ENCODE measurements at places on chromosomes 11 and 22. TPM values are rescaled to one million over a fixed set of nuclear protein-coding genes. Genes with fewer than 3 reads are reported as not detected.

The FAM180B gene
- 0.09 TPM for total RNA-seq

The NRIP3 gene
- 12.0 TPM for total RNA-seq

The MFRP gene
- total RNA-seq, result not detected

The SCUBE2 gene
- 1.2 TPM for total RNA-seq

The SLC22A9 gene
- not detected for total RNA-seq

The TESMIN gene
- 0.54 TPM for total RNA-seq

The TMPRSS13 gene
- total RNA-seq, result not detected

The RCE1 gene
- total RNA-seq, result 15.2 TPM

The DAGLA gene
- total RNA-seq, result 1.6 TPM

The GDPD4 gene
- total RNA-seq, result not detected

The SPINDOC gene
- total RNA-seq, result 15.2 TPM

The OVCH2 gene
- total RNA-seq, result not detected

The PIWIL4 gene
- total RNA-seq, result 0.18 TPM

The RNF26 gene
- 2.9 TPM for total RNA-seq

The SLC15A3 gene
- 8.7 TPM for total RNA-seq

The NXF1 gene
- total RNA-seq, result 16.0 TPM

The FADD gene
- 55.0 TPM for total RNA-seq

The MUC5B gene
- not detected for total RNA-seq

The GPR83 gene
- total RNA-seq, result 0.09 TPM

The SYT13 gene
- total RNA-seq, result not detected

The OR2AT4 gene
- not detected for total RNA-seq

The CCDC87 gene
- 0.28 TPM for total RNA-seq

The IL17REL gene
- not detected for total RNA-seq

The TRIM22 gene
- total RNA-seq, result 112 TPM

The ZPR1 gene
- total RNA-seq, result 39.2 TPM

The PLEKHA7 gene
- 0.45 TPM for total RNA-seq

The SLC43A1 gene
- 11.7 TPM for total RNA-seq

The RBMXL2 gene
- total RNA-seq, result 0.18 TPM

The DKK3 gene
- 288 TPM for total RNA-seq

The TMPRSS5 gene
- total RNA-seq, result 0.18 TPM

The ART1 gene
- total RNA-seq, result not detected

The NPAS4 gene
- total RNA-seq, result not detected

The C11orf97 gene
- total RNA-seq, result not detected

The PLAAT2 gene
- total RNA-seq, result not detected

The DEUP1 gene
- not detected for total RNA-seq

The SNX32 gene
- total RNA-seq, result 0.38 TPM

The FIBIN gene
- total RNA-seq, result not detected

The SOX10 gene
- not detected for total RNA-seq

The RGL4 gene
- total RNA-seq, result not detected

The PHETA2 gene
- total RNA-seq, result 22.4 TPM

The XRCC6 gene
- total RNA-seq, result 329 TPM

The MUC5AC gene
- total RNA-seq, result not detected

The DYNC2H1 gene
- total RNA-seq, result 10.0 TPM

The FOXRED1 gene
- total RNA-seq, result 15.1 TPM

The APOBEC3H gene
- not detected for total RNA-seq

The OR2AG2 gene
- 0.09 TPM for total RNA-seq

The CCDC116 gene
- 0.09 TPM for total RNA-seq

The KRTAP5-11 gene
- not detected for total RNA-seq

The CRYAB gene
- 0.18 TPM for total RNA-seq

The CLCF1 gene
- total RNA-seq, result 3.3 TPM

The BTBD18 gene
- total RNA-seq, result not detected

The INS gene
- total RNA-seq, result not detected

The TP53I11 gene
- total RNA-seq, result 28.9 TPM

The UPK3A gene
- not detected for total RNA-seq

The RASGRP2 gene
- 0.81 TPM for total RNA-seq

The MYOD1 gene
- total RNA-seq, result not detected

The TSPAN18 gene
- total RNA-seq, result 16.3 TPM
